Bone marrow (tissue), 2 donors: ENCODE measurements at places on chromosomes 1 and 21.

- no peak for DNase-seq
These were observed 27.4 kb downstream of the IL23R start for GRCh38 chr1:67193704-67194103.

- DNase-seq = no peak
These were observed 4.7 kb downstream of the MYSM1 start for GRCh38 chr1:58695206-58695605.

- DNase-seq = no peak
These were observed 38.7 kb downstream of the VTCN1 start for GRCh38 chr1:117171900-117172511.

DNA sequence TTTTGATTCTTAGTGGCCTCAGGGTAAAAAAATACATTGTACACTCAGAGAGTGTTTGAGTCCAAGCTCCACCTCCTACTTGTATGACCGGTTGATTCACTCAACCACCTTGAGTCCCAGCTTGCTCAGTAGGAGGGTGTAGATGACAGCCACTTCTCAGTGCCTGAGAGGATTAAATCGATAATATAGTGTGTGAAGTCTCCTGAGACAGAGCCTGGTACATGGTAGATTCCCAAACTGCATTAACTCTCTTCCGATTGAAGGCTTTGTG is 38.4 kb downstream of the NCMAP start:
- DNase-seq = no peak

GRCh38 chr1:179105393-179105792 is 23.5 kb downstream of the TOR3A start:
- no peak for DNase-seq

DNA sequence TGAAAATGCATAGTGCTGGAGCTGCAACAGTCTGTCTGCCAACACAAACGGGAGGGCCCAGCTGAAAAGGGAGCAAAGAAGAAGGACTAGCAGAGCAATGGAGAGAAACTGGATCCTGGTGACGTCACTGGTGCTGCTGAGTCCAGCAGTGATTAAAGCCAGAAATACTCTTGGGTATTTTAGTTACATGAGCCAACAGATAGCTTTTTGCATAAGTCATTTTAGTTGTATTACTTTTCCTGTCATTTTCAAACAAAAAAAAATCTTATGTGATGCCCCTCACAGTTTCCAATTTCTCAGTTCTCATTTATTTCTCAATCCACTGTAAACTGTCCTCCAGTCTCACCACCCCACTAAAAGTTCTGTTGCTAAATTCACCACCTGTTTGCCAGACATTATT is 38.7 kb upstream of the NEK7 start:
- DNase-seq = no peak

- DNase-seq = no peak
These were observed 73.1 kb upstream of the CACHD1 start for GRCh38 chr1:64396817-64397216.

DNA sequence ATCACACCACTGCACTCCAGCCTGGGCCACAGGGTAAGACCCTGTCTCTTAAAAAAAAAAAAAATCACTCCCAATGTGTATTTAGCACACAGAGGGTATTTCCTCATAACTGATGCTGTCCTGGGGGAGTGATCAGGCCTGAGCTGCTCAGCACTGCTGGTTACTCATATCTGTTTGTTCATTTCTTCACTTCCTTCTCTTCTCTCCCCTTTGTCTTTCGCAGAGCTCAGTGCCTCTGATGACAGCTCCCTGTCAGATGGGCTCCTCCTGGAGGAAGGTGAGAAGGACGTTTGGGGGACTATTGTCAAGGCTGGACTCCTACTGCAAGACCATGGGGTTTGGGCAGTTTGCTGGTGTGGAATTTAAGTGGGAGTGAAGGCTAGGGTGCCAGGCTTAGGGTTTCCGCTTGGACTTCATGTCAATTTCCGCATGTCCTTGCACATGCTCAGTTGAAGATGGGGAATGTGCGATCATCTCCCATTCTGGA is 13.0 kb downstream of the INAVA start:
- DNase-seq = no peak

DNA sequence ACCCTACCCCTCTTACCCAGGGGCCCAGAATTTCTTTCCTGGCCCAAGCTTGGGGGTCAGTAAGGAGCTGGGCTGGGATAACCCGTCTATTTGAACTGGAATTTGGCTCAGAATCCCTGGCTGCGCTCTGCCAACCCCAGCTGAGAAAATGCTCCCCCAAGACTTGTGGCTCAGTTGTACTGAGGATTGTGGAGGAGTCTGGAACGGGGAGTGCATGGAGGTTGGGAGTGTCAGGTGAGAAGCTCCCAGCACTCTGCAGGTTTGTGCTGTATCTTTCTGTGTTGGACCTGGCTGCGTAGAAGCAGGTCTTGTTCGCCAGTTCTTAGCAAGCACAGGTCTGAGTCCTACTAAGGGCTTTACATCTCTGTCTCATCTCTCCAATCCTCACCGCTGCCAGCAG is 1.6 kb downstream of the TCEA3 start:
- DNase-seq = no peak

DNA sequence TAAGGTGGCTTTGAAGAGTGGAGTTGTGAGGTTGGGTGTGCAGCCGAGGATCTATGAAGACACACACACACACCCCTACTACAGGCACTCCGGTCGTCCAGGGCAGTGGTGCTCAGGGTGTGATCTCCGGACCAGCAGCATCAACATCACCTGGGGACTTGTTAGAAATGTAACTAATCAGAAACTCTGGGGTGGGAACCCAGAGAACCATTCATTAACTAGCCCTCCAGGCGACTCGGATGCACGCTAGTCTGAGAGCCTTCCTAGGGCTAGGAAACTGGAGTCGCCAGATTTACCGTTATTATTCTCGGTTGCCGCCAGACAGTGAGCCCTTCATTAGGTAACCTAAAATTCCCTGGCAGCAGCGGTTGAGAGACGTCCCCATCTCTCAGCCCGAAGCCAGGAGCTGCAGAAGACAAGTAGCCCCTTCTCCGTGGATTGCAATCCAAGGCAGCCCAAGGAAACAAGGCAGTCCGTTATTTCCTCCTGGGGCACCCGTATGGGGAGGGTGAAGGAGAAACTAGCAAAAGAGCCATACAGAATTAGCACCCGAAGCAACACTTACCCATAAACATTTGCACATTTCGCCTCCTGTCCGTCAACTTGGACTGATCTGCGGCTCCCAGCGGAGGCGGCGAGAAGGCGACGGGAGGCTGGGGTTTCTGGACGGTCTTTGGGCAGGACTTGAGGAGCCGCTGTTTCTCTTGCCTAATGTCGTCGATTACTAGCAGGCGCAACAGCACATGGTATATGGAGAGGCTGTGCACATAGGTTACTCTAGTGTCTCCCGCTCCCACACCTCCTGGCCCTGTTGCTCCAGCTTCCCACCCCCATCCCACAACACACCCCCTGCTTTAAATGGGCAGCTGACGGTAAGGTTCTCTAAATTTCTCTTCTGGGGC is 2.9 kb upstream of the CCN1 start:
- peak; percentile 5 for DNase-seq

GRCh38 chr1:156708218-156708661 is 2.9 kb upstream of the CRABP2 start:
- no peak for DNase-seq

DNA sequence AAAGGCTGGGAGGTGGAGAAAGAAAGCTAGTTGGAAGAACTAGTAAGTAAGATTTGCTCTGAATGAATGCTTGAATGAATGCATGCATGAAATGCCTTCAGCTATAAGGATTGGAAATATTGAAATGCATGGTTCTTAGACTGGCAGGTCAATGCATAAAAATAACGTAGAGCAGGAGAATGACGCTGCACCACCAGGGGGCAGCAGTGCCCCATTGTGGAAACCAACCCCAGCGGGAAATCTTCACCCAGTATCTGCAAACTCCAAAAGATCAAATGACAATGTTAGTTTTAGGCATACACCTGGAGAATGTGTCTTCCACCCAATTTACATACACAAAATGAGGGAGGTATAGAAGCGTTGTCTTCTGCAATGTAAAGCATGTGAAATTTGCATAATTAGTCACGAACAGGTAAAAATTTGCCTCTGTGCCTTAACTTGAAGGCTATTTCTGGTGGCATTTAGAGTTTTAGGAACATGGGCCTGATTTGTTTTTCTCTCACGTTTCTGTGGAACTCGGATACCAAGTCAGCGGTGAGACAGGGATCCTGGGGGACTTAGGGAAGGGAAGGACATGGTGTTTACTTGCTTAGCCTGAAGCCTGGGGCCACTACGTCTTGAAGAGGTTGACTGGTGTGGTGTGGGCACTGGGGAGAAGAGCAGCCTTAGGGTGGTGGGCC is 78.6 kb downstream of the HHAT start:
- peak; percentile 40 for DNase-seq
